ENCODE measurements at places on chromosomes 3 and 15.

DNA sequence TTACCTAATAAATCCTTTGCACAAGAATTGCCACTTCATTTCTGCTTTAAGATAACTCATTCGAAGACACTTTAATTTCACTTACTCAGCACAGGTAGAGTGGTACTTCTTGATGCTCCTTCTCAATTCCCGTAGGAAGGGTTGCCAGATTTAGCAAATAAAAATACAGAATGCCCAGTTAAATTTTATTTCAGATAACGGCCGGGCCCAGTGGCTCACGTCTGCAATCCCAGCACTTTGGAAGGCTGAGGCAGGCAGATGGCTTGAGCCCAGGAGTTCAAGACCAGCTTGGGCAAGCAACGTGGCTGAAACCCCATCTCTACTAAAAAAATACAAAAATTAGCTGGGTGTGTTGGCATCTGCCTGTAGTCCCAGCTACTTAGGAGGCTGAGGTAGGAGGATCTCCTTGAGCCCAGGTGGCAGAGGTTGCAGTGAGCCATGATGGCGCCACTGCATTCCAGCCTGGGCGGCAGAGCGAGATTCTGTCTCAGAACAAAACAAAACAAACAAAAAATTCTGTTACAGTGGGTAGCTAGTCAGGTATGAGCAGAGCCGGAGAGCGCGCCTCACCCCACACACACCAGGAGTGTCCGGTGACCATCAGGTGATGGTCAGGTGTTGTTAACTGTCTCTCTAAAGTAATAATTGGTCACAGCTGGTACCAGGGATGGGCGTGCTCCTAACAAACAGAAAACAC lies 92.8 kb downstream of the DNAH12 start:
- no peak for DNase-seq

- no peak for DNase-seq
Measured at GRCh38 chr3:2392981-2393380, 294.3 kb downstream of the CNTN4 start.

GRCh38 chr15:51260202-51260601 lies 78.2 kb downstream of the CYP19A1 start:
- no peak for DNase-seq

- DNase-seq = no peak
Measured at GRCh38 chr15:99017322-99017701, 9.7 kb upstream of the PGPEP1L start.

GRCh38 chr3:14826069-14826468 lies 7.3 kb downstream of the FGD5 start:
- no peak for DNase-seq

- no peak for DNase-seq
Measured at GRCh38 chr3:34504775-34505174, 706.3 kb downstream of the PDCD6IP start.

DNA sequence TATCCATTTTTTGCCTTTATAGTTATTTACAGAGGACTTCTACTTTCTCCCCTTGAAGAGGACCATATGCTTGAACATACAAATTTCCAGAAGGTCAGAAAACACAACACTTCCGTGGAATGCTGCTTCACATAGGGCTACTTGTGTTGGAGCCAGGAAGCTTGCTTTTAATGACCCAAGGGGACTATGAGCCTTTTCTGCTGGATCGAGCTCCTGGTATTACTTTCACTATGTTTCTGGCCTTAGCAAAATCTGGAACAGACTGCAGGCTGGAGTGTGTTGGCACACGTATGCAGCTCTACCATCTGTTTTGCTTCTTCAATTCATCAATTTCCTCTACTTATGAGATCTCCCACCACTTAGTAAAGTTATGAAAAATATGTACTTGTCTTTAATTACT lies 69.3 kb upstream of the CBLB start:
- DNase-seq = no peak

DNA sequence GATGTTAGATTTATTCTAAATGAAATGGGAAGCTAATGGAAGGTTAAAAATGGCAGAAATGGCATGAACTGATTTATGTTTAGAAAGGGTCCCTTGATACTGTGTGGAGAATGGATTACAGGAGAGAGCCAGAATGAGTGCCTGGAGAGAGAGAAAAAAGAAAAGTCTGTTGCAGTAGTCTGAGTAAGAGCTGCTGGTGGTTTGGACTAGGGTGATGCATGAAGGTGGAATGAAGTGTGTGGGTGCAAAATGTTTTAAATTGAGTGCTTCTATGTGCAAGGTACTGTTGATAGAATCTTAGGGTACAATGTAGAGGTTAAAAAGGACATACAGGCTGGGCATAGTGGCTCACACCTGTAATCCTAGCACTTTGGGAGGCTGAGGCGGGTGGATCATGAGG lies 11.4 kb upstream of the MGA start:
- no peak for DNase-seq

- no peak for DNase-seq
Measured at GRCh38 chr3:128078322-128078721, 26.1 kb downstream of the SEC61A1 start.

GRCh38 chr3:139287557-139287956 lies 56.3 kb upstream of the MRPS22 start:
- DNase-seq = no peak

GRCh38 chr15:57698991-57699390 lies 7.5 kb upstream of the POLR2M start:
- DNase-seq = no peak

GRCh38 chr3:178583963-178584575 lies 47.8 kb downstream of the KCNMB2 start:
- no peak for DNase-seq

- peak; percentile 24 for DNase-seq
Measured at GRCh38 chr15:70451821-70452653, 311.3 kb downstream of the UACA start.

GRCh38 chr3:46449755-46450552 lies 14.8 kb downstream of the LTF start:
- DNase-seq = peak; percentile 25

GRCh38 chr15:61309031-61309511 lies 80.0 kb upstream of the RORA start:
- no peak for DNase-seq

GRCh38 chr15:78170848-78171773 lies 21.9 kb downstream of the IDH3A start:
- no peak for DNase-seq

- no peak for DNase-seq
Measured at GRCh38 chr3:66454464-66454859, 46.4 kb downstream of the LRIG1 start.

GRCh38 chr3:144369129-144369879 lies 397.7 kb downstream of the DIPK2A start:
- DNase-seq = no peak

- DNase-seq = no peak
Measured at GRCh38 chr15:96599268-96599667, 268.8 kb downstream of the NR2F2 start.

DNA sequence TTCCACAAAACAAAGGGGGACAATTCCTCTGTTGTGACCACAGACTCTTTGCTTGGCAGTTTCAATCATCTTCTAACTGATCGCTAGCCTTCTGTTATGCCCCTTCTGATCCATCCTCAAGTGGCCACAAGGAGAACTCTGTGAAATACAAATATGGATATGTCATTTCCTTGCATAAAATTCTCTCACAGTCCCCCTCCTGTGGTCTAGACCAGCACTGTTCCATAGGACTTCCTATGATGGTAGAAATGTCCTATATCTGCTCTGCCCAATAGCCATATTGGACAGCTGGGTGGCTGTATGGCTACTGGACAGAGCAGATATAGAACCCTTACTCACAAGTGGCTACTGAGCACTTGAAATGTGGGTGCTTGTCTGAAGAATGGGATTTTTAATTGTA lies 25.9 kb upstream of the SNRK start:
- no peak for DNase-seq

GRCh38 chr3:97148931-97149330 lies 334.5 kb downstream of the EPHA6 start:
- DNase-seq = no peak

DNA sequence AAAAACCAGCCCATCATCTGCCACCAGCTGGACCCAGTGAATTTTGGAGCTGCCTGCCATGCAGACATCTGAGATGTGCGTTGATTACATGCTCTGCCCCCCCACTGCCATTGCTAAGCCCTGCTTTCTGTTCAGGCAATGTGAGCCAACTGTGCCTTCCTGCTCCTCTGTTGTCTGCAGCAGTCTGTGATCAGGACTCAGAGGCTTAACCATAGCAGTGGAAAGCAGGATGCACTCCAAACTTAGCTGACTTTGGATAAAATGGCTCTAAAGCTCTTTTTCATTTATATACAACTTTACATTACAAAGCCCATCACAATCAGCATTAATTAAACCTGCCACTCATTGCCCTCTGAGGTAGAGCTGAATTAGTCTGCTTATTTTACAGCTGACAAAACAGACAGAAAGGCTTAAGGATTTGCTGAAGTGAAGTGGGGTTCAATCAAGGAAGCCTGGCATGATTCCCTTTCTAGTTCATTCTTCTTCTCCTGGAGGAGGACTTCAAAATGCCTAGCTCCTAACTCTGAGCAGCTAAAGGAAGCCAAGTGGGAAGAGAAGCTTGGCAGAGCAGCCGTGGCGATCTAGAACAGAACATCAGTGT lies 15.7 kb upstream of the RPS27L start:
- DNase-seq = peak; percentile 20

GRCh38 chr3:37096288-37096687 lies 78.1 kb downstream of the LRRFIP2 start:
- DNase-seq = no peak

DNA sequence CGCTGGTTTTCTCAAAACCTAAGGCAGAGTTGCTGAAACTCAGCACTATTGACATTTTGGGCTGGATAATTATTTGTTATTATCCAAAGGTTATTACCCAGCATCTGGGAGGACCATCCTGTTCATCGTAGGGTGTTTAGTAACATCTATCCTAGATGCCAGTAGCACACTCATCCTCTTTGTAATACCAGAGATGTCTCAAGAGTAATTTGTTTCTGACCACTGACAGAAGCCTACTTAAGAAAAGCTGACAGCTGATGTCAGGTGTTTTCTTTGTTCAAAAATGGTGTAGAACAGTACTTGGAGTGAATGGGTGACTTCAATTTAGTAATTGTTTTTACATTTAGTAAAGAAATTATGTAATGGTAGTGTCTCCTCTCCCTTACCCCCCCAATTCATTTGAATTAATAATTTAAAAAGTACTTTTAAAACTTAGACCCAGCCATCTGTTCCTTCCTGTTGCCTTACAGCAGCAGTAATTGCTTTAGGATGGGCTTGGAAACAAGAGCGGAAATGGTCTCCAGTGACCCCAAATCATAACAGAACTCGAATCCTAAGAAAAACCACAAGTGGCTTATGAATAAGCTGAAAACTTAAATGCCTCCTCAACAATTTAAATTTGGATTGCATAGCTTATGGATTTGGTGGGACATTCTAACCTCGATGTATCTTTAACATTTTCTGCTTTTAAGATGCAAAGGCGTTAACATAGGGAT lies 105.4 kb downstream of the PTPRG start:
- no peak for DNase-seq

- no peak for DNase-seq
Measured at GRCh38 chr3:107882881-107883280, 207.9 kb downstream of the CD47 start.

GRCh38 chr3:32781211-32781968 lies 36.4 kb upstream of the TRIM71 start:
- DNase-seq = peak; percentile 92

GRCh38 chr15:74792227-74793016 lies 10.5 kb downstream of the CSK start:
- DNase-seq = no peak

- no peak for DNase-seq
Measured at GRCh38 chr3:170154084-170154483, 27.4 kb downstream of the PHC3 start.

- DNase-seq = no peak
Measured at GRCh38 chr3:122169911-122170310, 13.6 kb upstream of the CASR start.

GRCh38 chr3:142973217-142974009 lies 9.9 kb upstream of the PAQR9 start:
- no peak for DNase-seq

All from nephron progenitor cell (in vitro differentiated cells).